Fibroblast of the aortic adventitia (primary cell): ENCODE measurements at places on chromosomes 7 and 10.

GRCh38 chr10:22429981-22430421 lies 84.7 kb downstream of the SPAG6 start:
- no peak for DNase-seq

DNA sequence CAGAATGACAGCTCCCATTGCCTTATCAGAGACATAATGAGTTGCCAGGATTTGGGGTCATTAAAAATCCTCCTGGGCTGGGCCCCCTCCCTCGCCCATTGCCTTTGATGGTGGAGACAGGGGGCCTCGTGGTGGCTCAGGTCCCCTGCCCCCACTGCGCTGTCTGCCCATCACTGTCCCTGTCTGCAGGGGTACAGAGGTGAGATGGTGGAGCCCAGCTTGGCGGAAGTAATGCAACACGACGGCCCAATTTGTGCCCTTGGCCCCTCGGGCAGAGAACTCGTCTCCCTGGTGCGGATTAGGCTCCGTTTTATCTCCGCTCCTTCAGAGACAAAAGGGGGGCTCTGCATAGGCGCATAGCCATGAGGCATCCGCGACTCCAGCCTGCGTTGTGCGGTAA lies 152.4 kb upstream of the UNC5B start:
- DNase-seq = no peak

GRCh38 chr7:108989319-108989718 lies 419.6 kb downstream of the DNAJB9 start:
- DNase-seq = no peak

GRCh38 chr7:130595986-130596385 lies 72.6 kb downstream of the COPG2 start:
- DNase-seq = no peak

GRCh38 chr7:150942001-150942590 lies 36.0 kb downstream of the KCNH2 start:
- no peak for DNase-seq

DNA sequence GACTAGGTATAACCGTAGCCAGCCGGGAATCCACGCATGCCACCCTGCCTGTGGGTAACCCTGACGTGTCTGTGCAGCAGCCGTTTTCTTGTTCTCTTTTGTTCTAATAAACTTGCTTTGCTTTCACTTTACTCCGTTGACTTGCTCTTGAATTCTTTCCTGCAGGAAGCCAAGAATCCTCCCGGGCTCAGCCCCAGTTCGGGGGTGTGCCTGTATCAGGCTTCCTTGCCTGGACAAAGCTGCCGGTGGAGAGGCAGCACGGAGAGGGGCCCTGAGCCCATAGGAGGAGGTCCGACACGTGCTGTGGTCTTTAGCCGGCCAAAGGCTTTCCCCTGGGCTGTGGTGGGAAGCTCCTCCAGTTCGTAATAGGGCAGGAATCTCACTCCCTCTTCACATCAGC lies 256.5 kb upstream of the PPP2R2D start:
- DNase-seq = no peak

GRCh38 chr10:107942826-107943225 lies 778.3 kb upstream of the SORCS1 start:
- DNase-seq = no peak

DNA sequence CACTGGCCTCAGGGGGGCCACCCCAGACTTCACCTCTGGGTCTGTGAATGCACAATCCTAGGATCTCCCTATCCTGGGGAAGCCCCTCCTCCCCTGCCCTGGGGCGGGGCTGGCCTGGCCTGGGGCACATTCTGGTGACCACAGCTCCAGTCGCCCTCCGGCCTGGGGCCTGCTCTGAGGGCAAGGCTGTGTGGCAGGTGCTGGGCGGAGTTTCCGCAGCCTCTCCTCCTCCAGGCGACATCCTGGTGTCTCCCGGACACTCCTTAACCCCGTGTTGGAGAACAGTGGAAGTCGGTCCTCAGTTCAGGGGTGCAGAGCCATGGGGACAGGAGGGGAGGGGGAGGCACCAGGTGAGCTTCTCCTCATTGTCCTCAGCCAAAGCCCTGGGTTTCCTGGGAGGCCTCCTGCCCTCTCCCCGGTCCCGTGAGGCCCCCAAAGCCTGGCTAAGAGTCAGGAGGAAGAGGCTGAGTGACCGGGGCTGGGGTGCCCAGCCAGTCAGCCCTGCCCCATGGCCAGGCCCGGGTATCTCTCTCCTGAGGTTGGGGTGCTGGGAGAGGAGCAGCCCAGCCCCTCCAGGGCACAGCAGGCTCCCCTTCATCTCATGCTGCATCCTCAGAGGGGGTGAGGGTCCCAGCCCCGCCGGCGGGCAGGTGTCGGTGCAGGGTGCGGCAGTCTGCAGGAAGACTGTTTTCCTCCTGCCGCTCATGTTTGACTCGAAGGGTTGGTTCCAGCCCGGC lies 22.6 kb downstream of the UNCX start:
- no peak for DNase-seq

DNA sequence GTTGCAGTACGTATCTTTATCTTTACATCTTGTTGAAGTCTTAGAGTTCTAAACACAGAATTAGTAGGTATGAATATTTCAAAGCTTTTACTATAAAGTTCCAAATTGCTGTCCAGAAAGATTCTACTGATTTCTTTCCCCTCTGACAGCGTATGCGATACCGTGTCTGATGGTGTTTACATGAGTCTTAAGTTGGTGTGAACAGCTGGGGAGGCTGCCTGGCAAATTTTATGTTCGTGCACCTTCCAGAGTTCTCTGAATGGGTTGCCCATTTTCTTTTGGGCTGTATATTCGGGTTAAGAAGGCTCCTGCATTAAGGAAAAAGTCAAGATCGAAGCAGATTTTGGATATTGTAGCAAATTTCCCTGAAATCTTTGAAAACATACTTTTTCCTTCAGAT lies 8.3 kb downstream of the MDH2 start:
- DNase-seq = no peak

- no peak for DNase-seq
Measured at GRCh38 chr10:29306688-29307087, 17.8 kb downstream of the LYZL1 start.

GRCh38 chr7:44333911-44334733 lies 8.7 kb upstream of the CAMK2B start:
- DNase-seq = peak; percentile 31
